ENCODE measurements at places on chromosomes 7 and 10.

DNA sequence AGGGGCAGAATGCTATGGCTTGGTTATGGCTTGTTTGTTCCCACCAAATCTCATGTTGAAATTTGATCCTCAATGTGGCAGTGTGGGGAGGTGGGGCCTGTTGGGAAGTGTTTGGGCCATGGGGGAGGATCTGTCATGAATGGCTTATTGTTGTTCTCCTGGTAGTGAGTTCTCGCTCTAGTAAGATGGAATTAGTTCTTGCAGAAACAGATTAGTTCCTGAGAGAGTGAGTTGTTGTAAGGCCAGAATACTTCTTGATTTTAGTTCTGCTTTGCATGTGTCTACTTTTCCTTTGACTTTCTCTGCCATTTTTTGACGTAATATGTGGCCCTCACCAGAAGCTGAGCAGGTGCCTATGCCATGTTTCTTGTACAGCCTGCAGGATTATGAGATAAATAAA, 188.2 kb downstream of the KIF20B start:
- DNase-seq: no peak

DNA sequence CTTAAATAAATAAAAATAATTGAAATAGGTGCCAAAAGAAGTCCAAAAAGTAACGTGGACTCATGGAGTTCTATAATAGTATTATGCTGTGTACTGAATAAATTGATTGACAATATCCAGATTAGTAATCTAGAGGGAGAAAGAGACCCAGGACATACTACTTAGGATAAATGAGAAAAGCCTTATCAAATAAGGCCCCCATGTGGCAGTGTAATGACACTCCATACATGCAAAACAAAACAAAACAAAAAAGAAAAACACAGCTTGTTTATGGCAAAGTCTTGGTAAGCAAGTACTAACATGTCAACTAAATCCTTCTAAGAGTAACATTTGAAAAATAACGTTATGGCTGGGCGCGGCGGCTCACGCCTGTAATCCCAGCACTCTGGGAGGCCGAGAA, 3.6 kb upstream of the RUNDC3B start:
- peak; percentile 14 for DNase-seq

- DNase-seq: no peak
Observed at GRCh38 chr7:2105280-2105679, 127.5 kb downstream of the MAD1L1 start.

- DNase-seq: no peak
Observed at GRCh38 chr10:110786172-110786571, 85.6 kb upstream of the PDCD4 start.

DNA sequence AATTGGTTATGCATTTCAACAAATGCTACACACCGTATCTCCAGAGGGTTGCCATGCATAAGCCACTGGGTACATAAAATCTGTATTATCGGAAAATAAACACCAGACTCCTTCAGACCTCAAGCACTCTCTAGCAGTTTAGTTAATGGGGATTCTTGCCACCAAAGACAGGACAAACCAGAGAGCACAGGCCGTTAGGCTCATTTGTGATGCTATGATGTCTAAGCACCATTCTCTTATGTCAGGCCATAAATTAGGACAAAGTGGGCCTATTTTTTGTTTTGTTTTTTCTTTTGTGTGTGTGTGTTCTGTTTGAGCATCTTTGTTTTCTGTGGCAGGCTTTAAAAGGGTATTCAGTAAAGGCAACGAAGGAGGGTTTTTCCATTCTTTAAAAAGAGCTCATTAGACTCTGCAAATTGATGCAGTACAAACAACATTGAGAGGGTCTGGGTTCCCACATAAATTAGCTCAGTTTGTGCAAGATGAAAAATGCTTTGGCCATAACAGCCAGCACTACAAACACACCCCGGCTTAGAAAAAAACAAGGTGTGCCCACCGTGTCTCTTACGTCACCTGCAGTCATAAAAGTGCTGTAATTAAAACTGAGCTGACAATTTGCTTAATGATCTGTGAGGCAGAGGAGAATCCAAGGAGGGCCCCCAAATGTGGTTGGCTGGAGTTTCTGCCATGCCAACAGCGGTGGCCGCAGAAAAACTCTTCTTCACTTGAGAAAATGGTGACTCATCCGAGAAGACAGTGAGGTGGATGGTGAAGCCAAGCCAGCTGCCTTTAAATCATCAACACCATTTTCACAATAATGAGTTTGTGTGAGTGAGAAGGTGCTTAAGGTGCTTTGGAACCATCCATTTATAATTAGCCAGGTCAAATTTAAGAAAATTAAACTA, 297.9 kb downstream of the GATA3 start:
- no peak for DNase-seq

- no peak for DNase-seq
Observed at GRCh38 chr7:106370542-106370941, 85.8 kb upstream of the NAMPT start.

GRCh38 chr10:33950206-33950605, 615.7 kb upstream of the NRP1 start:
- no peak for DNase-seq

DNA sequence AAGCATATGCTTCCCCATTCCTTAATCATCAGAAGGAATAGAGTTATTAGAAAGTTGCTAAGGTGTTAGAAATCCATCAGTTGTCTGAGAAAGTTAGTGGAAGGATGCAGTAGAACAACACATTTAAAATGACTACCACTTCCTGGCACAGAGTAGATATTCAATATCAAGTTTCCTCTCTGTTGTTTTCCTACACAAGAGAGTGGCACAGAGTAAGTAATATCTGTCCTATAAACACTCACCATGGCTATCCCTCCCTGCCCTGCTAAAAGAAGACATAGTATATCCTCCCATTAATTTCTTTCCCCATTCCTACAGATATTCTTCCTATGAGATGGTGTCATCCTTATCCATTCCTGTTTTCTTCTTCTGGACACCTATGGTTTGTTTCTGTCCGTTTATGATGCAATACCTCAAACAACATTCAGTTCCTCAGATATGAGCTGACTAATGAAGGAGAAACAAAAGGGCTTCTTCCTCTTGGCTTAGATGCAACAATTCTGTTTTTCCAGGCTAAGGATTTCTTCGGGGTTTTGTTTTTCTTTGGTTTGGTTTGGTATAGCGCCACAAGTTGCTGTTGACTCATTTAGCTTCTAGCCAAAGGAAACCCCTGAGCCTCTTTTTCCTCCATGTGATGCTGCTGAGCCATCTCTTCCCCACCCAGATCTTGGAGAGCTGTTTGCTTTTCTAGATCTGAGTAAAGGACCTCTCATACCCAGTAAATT, 32.9 kb upstream of the BPGM start:
- DNase-seq: peak; percentile 91

DNA sequence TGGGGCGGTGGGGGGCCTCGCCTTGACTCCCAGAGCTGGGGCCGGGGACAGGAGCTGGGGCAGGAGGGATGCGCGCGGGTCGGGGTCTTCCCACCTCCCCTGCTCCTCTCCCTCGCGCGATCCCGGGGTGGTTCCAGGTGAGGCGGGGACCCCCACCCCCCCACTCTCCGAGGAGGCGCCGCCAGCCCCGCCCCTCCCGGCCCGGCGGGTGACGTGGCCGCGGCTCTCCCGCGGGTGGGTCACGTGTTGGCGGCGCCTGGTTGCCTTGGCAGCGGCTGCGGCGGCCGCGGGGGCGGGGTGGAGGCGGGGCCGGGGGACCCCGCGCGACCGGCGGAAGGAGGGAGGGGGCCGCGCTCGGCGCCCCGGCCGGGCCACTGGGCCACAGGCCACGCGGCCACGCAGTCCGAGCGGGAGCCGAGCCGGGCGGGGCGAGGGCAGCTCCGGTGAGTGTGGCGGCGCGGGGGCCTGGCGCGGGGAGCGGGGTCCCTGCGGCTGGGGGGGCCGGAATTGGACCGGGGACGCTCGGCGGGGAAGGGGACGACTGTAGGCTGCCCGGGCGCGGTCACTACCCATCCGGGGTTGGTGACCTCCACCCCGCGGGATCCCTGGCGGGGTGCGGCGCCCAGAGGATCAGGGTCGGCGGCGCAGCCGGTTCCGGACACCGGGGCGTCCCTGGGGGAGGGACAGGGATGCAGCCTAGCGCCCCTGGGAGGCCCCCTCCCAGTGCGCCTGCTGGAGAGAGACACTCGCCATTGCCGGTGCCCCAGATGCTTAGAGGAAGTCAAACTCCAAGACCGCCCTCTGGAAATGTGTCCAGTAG, at the start of gene ORAI2:
Gene ORAI2 (plus strand): TSS at position 357 of the 820 bp plus-strand sequence. CDS start 5,382 bp downstream, outside the sequence.
- DNase-seq: peak; percentile 91

DNA sequence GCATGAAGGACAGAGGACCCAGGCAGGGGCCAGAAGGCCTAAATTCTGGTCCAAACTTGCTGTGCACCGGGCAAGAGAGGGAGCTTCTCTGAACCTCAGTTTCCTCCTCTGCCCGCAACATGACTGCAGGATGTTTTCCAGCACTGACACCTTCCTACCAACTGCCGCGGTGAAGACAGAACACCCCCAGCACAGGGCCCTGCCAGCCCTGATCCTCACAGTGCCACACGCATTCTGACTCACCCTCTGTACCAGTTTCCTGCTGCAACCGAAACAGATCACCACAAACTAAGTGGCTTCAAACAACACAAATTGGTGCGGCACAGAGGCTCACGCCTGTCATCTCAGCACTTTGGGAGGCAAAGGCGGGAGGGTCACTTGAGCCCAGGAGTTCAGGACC, 18.1 kb downstream of the MAD1L1 start:
- no peak for DNase-seq

DNA sequence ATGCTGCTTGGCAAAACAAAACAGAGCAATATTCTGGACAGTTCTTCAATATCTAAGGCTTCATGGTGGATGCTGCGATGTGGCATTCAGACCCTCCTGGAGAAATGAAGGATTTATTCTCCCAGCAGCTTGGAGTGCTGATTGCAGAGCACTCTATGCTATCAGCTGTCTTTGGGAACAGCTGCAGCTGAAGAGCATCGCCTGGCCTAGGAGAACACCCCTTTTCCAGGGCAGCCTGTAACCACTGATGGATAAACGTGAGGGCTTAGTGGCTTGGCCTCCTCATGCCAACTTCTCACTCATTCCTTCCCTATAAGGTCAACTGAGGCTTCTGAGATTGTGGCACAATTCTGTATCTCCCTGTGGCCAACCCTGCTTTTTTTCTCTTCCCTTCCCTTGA, 638.1 kb upstream of the CNTNAP2 start:
- DNase-seq: no peak

DNA sequence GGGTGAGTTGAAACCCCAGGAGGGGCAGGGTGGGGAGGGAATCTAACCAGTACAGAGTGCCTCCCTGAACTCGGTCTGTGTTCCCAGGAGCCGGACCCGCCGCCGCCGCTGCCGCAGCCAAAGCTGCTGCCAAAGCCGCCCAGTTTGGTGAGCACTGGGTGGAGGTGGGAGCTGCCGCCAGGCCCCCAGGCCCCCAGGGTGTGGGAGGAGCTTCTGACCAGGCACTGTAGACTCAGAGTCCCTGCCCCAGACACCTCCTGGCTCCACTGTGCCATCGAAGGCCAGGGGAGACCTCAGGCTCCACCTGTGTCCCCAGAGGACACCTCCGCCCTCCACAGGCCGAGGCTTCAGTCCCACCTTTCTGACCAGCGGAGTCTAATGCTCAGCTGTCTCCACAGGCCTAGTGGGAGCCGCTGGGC, 20.4 kb upstream of the LIMK1 start:
- no peak for DNase-seq

GRCh38 chr7:44307905-44308595, 17.3 kb downstream of the CAMK2B start:
- no peak for DNase-seq

- peak; percentile 88 for DNase-seq
Observed at GRCh38 chr7:134905375-134905774, 80.9 kb upstream of the AGBL3 start.

DNA sequence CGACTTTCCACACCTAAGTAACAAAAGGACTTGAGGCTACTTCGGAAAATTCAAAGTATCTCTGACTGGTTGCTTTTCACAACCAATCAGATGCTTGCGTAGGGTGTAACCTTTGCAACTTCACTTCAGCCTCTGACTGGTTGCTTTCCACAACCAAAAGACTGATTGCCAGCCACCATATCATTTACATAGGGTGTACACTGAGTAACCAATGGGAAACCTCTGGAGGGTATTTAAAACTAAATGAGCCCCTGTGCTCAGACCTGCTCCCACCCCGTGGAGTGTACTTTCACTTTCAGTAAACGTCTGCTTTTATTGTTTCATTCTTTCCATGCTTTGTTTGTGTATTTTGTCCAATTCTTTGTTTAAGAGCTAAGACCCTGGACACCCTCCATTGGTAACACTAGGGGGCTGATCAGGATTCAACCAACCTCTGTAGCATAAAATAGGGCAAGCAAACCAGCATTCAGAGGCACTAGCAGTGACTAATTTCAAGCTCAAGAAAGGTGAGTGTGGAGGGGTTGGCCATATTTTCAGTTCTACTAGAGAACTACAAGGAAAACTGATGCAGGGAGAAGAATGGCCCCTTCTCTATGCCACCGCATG, 390.8 kb downstream of the POM121L12 start:
- no peak for DNase-seq

DNA sequence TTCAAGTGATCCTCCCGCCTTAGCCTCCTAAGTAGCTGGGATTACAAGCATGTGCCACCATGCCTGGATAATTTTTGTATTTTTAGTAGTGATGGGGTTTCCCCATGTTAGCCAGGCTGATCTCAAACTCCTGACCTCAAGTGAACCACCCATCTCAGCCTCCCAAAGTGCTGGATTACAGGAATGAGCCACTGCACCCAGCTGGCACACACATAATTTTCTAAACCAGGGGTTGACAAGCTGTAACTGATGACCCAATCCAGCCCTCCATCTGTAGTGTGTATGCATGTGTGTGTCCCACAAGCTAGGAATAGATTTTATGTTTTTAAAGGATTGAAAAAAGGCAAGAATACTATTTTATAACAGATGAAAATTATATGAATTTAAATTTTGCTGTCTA, 125.9 kb upstream of the INSYN2A start:
- no peak for DNase-seq

- DNase-seq: no peak
Observed at GRCh38 chr7:29332042-29332811, 137.7 kb downstream of the CHN2 start.

- DNase-seq: peak; percentile 30
Observed at GRCh38 chr10:99172128-99172738, 63.4 kb downstream of the HPSE2 start.

DNA sequence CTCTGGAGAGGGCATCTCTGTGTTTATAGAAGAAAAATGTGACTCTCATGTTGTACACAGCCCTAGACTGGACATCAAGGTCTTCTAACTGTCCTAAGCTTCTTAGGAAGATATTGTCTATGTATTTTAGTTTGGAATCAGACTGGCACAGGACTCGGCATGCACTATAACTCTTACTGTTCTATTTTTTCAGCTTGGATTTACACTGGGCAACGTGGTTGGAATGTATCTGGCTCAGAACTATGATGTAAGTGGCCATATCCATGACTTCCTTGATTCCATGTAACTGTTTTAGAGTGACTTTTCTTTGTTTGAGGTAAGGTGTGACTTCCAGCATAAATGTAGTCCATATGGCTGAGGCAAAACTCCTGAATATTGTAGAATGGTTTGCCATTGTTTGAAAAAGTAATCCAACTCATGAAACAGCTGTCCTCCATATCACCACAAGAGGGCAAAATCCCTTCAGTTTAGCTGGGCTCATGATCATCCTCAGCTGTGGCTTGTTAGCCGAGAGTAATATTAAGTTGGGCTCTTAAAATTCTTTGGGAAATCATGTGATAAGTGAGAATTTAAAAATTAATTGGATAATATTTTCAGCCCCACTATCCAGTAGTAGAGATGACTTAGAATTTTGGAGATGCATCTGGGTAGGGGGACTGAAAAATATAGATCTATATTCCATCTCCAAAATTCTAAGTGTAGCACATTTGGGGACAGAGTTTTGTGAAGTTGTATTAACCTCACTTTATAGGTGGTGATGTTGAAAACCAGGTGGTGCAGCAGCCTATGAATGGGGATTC, 10.4 kb downstream of the STMP1 start:
- DNase-seq: peak; percentile 89

Measured in adipocyte (in vitro differentiated cells).